ENCODE measurements at places on chromosomes 1 and 21.

DNA sequence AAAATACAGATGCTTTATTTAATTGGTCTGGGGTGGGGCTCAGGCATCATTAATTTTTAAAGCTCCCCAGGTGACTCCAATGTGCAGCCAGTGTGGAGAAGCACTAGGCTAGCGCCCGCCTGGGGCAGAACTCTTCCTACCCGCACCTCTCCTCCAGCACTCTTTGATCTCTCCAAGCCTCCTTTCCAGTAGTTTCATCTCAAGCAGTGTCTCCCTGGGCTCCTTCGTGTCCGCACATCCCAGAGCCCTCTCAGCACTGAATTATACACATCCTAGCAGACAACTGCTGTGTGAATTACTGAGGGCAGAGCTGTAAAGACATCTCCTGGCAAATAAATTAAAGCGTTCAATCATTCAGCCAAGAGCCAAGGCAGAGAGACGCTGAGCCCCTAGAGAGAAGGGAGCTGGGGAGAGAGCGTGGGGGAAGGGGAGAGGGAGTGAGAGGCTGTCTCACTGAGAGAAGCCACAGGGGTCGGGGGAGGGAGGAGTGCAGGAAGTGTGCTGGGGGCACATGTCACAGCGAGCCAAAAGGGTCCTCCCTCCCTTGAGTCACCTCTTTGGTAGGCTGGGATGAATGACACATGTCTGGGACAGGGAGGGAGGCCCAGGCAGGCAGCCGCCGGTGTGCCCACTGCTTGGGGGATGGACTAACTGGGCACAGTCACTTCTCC is 21.0 kb upstream of the PARP1 start:
- no peak for DNase-seq

DNA sequence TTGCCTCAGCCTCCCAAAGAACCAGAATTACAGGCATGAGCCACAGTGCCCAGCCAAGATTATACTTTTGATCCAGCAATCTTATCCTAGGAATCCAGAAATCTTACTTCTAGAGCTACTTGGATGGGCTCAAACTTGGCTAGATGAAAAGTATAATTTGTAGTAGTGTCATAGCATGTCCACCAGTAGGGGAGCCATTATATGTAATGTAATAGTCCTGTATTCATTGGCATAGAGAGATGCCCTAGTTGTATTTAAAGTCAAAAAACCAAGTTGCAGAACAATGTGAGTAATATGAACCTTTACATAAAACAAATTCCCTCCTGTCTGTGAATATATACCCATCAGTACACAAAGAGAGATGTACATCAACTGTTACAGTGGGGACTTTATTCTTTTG is 83.9 kb downstream of the NOS1AP start:
- DNase-seq = no peak

- no peak for DNase-seq
Observed at GRCh38 chr1:27496604-27497155, 6.7 kb upstream of the WASF2 start.

DNA sequence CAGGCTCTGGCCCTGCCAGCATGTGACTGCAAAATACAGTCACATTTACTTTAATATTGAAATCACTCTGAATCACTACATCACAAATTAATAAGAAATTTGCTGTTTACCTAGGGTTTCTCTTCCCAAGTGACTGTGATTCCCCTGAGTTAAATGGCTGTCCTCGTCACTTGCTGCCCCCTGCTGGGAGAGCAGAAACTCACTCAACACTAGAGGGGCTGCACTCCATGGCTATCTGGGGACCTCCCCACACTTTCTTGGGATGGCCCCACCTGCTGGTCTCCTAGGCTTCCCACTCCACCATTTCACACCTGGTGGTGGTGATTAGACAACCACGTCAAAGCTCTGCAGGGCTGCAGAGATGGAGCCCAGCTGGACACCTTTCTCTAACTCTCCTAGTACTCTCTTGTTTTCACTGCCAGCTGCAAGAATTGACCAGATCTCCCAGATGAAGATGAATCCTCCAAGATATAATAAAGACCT is 63.4 kb downstream of the CD2 start:
- DNase-seq = peak; percentile 74

DNA sequence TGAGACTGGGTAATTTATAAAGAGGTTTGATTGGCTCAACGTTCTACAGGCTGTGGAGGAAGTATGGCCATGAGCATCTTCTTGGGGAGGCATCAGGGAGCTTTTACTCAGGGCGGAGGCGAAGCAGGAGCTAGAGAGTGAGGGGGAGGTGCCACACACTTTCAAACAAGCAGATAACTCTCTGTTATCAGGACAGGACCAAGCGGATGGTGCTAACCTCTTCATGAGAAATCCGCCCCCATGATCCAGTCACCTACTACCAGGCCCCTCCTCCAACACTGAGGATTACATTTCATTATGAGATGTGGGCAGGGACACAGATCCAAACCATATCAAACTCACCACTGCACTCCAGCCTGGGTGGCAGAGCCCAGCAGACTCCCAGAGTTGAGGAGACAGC is 11.5 kb upstream of the LRRC47 start:
- DNase-seq = no peak

- no peak for DNase-seq
Observed at GRCh38 chr1:7293702-7294629, 477.1 kb upstream of the VAMP3 start.

GRCh38 chr1:234495231-234495990 is 16.4 kb upstream of the TARBP1 start:
- no peak for DNase-seq

DNA sequence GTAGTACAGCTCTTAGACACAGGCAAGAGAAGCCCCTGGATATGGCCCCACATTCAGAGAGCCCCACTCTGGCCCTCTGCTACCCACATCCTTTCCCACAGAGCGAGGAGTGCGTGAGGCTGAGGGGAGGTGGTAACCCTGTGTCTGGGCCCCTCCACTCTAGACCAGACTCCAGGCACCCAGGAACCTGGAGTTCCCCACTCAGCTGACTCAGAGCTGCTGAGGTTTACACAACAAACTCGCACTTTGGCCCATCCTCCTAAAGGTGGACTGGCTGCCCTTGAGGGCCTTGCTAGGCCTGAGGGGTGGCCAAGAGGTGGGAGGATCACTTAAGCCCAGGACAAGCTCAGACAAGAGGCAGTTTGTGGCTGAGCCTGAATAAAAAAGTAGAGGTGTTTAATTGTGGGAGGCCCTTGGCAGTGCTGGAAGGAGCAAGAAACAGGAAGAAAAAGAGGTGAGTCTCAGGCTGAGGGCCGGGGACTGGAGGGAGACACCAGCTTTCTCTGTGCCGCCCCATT is 10.7 kb downstream of the MR1 start:
- DNase-seq = peak; percentile 13

DNA sequence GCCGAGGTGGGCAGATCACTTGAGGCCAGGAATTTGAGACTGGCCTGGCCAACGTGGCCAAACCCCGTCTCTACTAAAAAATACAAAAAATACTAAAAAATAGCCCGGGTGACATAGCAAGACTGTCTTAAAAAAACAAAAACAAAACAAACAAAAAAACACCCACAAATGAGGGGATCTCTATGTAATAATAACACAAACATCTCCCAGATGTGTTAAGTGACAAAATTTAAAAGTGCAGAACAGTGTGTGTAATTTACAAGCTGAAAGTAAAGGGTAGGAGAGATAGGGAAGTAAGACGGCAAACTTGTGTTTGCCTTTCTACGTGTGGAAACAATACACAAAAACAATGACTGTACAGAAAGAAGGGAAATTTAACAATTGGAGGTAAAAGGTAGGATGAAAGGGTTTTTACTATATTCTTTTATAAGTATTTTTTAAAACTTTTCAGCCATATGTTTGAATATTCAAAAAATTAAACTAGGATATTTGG is 36.3 kb downstream of the ARID4B start:
- DNase-seq = no peak

- no peak for DNase-seq
Observed at GRCh38 chr1:33578557-33579448, 106.4 kb downstream of the ZSCAN20 start.
